Frontal cortex (tissue), 4 donors: ENCODE measurements at places on chromosomes 5 and 9. TPM values are rescaled to one million over a fixed set of nuclear protein-coding genes. Genes with fewer than 3 reads are reported as not detected.

Gene EPB41L4A
- 33.8 TPM for total RNA-seq

Gene SLC34A3
- total RNA-seq = not detected

Gene ASPN
- total RNA-seq = 5.3 TPM

Gene PCDHB9
- 4.9 TPM for total RNA-seq

Gene LHX6
- total RNA-seq = 11.8 TPM

Gene TMEM252
- not detected for total RNA-seq

Gene GLRA1
- total RNA-seq = under 0.01 TPM

Gene PRR16
- total RNA-seq = 1.2 TPM

Gene MUSK
- under 0.01 TPM for total RNA-seq

Gene PCDHGA2
- 4.5 TPM for total RNA-seq

Gene FOXB2
- total RNA-seq = not detected

Gene WNT8A
- 0.82 TPM for total RNA-seq

Gene TGFBI
- total RNA-seq = 4.9 TPM

Gene PCA3
- total RNA-seq = 0.82 TPM

Gene ST8SIA4
- 76.2 TPM for total RNA-seq

Gene IL9
- total RNA-seq = not detected

Gene MBLAC2
- total RNA-seq = 17.9 TPM

Gene STK32A
- total RNA-seq = 4.1 TPM

Gene CD14
- 11.4 TPM for total RNA-seq

Gene ABCA2
- 20.8 TPM for total RNA-seq

Gene SURF2
- total RNA-seq = 17.1 TPM

Gene USP20
- 11.8 TPM for total RNA-seq

Gene SPATA6L
- 9.4 TPM for total RNA-seq
